ENCODE measurements at places on chromosomes 13 and 19.
A peak's percentile ranks its signal among the peaks of the same experiment; 100 is the strongest.

DNA sequence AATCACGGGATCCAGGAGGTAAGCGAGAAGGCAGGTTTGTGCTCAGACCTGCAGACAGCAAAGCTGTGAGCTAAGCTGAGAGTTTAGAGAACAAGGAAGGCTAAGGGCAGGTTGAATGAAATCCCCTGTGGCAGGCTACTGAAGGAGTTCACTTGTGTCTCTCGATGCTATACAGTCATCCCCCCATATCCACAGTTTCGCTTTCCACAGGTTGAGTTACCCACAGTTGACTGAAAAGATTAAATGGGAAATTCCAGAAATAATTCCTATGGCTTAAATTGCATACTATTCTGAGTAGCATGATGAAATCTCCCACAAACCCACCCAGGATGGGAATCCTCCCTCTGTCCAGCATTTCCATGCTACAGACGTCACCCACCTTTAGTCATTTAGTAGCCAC lies 49.6 kb downstream of the ABCC4 start:
- no peak for DNase-seq

GRCh38 chr13:22000191-22000590 lies 329.3 kb downstream of the FGF9 start:
- DNase-seq = no peak

GRCh38 chr13:77291774-77292173 lies 35.1 kb downstream of the MYCBP2 start:
- DNase-seq = no peak

DNA sequence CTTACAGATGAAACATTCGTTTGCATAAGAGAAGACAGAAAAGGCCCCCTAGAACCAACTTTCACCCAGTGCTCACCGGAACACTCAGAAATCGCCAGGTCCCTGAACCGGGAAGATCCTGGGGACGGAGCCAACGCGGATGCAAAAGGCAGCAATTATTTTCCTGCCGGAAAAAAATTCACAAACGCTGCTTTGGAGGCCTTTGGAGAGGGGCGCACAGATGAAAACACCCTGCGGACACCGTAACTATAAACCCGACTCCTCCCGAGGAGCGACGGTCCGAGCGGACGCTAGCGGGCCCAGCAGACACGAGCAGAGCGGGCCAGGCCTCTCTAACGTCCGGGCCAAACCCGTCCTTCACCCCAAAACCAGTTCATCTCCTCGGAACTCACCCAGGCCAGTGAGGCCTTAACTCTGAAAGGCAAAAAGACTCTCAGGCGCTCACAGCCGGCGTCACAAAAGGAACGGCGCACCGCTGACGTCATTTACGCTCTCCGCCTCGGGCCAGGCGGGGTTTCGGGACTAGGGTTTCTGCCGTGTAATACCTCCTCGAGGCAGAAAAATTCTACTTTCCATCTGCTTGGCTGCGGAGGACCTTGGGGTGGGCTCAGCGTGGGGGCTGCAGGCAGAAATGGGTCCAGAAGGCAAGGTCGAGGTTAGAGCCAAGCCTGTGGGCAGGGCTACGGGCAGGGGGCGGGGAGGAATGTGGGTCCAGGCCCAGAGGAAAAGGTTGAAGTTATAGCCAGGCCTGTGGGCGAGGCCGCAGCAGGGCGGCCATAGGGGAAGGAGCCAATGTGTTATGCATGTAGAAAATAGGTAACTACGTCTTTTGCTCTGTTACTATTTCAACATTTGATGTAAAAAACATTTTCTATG lies at the start of gene ZNF426:
ZNF426 (minus strand) TSS at position 463 of the 876 bp plus-strand sequence. CDS start 2,413 bp downstream, outside the sequence.
- peak; percentile 79 for DNase-seq

- DNase-seq = no peak
These were observed 15.0 kb downstream of the GPATCH1 start for GRCh38 chr19:33096005-33096404.

- no peak for DNase-seq
These were observed 1.2 kb downstream of the WDR83 start for GRCh38 chr19:12667731-12668302.

DNA sequence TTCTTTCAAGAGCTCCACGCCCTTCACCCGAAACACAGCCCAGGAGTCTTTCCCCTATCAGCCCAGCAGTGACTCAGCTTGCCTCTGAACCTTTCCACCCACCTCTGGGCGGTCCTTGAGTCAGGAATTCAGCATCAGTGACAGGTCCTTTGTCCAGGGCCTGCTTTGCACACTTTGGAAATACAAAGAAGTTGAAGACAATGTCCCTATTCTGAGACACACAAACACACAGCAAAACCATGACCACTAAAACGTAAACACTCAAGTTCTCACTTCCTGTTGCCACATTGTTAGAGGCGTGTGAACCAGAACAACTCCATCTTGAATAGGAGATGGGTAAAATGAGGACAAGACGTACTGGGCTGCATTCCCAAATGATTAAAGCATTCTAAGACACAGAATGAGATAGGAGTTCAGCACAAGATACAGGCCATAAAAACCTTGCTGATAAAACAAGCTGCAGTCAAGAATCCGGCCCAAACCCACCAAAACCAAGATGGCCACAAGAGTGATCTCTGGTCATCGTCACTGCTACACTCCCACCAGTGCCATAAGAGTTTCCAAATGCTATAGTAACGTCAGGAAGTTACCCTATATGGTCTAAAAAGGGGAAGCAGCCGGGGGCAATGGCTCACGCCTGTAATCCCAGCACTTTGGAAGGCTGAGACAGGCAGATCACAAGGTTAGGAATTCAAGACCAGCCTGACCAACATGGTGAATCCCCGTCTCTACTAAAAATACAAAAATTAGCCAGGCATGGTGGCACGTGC lies 49.2 kb upstream of the ATP12A start:
- DNase-seq = no peak

GRCh38 chr19:45071969-45072790 lies 4.1 kb downstream of the ZNF296 start:
- no peak for DNase-seq

- no peak for DNase-seq
These were observed 767.9 kb upstream of the SLITRK6 start for GRCh38 chr13:86567119-86567518.

DNA sequence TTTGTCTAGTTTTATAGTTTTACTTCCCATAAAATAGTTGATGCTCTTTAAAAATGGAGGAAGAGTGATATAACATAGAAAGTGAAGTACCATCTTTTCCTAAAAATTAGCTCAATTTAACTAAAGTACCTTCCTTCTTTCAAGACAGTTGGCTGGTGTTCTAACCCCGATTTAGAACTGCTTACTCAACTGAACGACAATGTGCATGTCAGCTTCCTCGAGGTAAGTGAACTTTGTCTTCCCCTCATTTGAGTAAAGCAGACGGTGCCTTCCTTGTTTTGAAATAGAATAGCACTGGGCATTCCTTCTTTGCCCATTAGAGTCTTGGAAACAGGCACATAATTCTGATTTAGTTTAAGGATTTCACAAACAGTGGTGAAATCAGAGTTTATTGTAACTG lies 1519.2 kb downstream of the EFNB2 start:
- no peak for DNase-seq

DNA sequence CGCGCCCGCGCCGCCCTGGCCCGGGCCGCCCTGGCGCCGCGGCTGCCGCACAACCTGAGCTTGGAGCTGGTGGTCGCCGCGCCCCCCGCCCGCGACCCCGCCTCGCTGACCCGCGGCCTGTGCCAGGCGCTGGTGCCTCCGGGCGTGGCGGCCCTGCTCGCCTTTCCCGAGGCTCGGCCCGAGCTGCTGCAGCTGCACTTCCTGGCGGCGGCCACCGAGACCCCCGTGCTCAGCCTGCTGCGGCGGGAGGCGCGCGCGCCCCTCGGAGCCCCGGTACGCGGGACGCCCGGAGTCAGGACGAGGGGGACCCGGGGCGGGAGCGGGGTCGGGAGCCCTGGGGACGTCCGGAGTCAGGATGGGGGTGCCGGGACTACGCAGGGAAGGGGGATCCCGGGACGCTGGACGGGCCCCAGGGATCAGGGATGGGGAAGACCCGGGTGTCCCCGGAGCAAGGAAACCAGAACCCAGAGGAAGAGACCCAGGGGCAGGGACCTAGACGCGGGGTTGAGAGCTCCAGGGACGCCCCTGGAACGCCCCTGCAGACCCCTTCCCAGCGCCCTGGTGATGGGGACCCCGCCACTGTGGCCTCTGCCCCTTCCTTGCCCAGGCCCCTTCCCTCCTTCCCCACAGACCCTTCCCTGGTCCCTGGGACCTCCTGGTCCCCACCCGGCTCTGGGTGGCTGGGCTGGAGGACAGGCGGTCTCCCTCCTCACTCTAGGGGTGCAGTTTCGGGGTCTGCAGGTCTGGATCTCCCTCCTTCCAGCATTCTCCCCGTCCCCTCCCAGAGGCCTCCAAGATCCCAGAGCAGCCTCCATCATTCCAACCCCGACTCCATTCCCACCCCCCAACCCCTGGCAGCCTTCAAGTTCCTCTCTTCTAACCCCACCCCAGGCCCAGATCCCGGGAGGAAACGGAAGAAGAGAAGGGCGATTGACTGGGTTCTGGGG lies 645 bp downstream of the GRIN3B start:
- DNase-seq = no peak

- DNase-seq = no peak
These were observed 10.1 kb upstream of the ZNF554 start for GRCh38 chr19:2809387-2810140.

GRCh38 chr19:37999309-38000213 lies 92.6 kb downstream of the SIPA1L3 start:
- DNase-seq = no peak

GRCh38 chr13:93262729-93263345 lies 36.2 kb downstream of the GPC6 start:
- DNase-seq = no peak

- DNase-seq = no peak
These were observed 1426.8 kb downstream of the SLITRK5 start for GRCh38 chr13:89097994-89098393.

DNA sequence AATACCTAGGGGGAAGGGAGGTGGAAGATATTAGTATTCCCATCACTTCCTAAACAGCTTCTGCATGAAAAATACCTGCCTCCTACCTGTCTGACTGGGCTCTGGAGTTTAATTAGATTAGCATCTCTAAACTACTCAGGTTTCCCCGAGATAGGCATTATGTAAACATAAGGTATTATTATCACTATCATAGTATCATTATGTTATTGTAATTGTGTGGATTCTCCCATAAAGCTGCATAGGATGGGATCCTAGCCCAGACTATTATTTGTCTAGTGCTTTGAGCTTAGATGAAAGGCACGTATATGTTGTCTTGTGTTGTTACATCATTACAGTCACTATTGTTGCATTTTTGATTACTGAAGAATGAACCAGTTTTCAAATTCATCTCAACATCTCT lies 115.2 kb upstream of the SOX21 start:
- DNase-seq = no peak

DNA sequence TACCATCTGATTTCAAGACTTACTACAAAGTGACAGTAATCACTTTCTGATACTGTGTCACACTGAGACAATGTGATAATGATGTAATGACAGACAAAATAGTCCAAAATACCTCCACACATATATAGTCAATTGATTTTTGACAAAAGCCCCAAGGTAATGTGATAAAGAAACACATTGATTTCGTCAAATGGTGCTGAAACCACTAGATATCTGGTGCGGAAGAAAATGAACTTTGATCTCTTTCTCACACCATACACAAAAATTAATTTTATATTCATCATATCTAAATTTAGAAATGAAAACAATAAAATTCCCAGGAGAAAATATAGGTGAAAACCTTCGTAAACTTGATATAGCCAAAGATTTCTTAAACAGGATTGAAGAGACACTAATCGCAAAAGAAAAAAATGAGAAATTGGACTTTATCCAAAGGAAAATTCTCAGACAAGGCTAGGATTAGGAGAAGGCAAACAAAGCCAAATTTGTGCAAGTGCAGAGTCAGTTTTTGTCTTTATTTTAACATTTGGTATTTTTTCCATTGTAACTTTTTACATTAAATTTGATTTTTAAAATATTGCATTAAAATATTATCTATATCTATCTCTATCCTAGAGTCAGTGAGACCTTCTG lies 739.9 kb downstream of the DIAPH3 start:
- DNase-seq = no peak

DNA sequence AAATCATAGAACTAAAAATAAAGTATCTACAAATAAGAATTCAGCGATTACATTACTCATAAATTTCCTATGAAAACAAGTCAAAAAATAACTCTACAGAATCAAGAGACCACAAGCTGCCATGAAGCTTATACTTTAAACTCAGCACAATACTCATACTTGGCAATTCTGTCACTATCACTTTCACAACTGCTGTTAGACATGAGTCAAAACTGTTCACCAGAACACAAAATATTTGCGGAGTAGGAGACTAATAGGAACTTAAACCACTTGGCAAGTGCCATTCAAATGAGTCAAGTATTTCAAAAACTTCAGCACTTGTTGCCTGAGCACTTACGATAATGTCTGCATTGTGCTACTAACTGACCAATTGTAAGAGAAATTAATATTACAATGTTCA lies 387.8 kb upstream of the GPC6 start:
- DNase-seq = no peak

- no peak for DNase-seq
These were observed 107.3 kb upstream of the TNFSF11 start for GRCh38 chr13:42466609-42467008.

- DNase-seq = no peak
These were observed 44.0 kb upstream of the GAS6 start for GRCh38 chr13:113907635-113908617.

DNA sequence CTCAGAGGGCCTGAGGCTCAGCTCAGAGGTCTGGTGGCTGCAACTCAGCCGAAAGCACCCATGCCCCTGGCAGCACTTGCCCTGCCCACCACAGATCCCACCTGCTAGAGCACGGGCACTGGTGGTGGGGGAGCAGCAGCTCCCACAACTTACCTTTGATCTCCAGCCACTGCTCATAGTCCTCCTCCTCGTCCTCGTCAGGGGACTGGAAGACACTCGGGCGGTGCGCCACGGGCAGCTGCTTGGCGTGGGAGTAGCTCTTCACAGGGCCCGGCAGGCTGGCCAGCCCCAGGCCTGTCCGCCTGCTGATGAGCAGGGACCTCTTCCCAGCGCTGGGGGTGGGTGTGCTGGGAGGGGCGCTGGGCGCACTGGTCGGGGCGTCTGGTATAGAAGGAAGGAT lies 14.6 kb downstream of the SUGP1 start:
- DNase-seq = no peak

DNA sequence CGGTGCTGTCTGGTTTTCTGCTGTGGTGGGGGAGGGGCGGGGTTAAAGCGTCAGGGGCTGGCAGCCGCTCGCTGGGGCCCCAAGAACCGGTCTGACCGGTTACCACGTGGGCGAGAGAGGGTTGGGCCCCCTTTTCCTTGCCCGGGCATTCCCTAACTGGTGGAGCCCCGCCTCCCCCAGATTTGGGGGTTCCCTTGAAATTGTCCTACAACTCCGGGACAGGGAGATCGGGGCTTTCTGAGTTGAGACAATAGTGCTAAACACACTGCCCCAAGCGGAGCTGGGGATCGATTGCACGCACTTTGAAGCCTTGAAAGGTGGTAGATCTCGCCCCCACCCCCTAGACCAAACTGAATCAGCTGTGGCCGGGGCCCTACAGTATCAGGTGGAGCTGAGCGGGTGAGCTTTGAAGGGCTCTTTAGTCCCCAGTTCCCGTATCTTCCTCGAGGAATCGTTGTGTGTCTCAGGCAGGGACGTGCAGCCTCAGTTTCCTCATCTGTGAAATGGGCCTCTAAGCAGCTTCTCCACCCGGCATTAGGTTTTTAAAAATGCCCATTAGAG lies 4.8 kb downstream of the IER2 start:
- peak; percentile 77 for DNase-seq

GRCh38 chr19:29431332-29431731 lies 94.5 kb upstream of the VSTM2B start:
- no peak for DNase-seq
